ENCODE measurements at places on chromosomes 1 and 21.

GRCh38 chr1:198167436-198167934 lies 10.7 kb downstream of the NEK7 start:
- peak; percentile 36 for DNase-seq

DNA sequence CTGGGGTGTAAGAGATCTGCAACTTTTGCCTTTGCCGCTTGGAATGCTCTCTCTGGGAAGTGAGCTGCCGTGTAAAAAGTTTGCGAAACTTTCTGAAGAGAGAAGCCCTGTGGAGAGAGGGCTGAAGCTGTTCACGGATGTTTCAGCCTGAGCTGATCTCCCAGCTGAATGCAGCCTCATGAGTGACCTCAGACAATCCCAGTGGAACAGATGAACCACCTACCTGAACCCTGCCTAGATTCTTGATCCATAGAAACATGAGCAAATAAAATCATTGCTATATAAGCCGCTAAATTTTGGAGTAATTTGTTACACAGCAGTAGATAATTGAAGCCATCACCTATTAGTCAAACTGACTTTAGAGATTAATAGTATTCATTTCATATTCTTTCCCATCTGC lies 4.4 kb upstream of the ALG6 start:
- no peak for DNase-seq

- DNase-seq, result no peak
Measured at GRCh38 chr1:205535866-205536758, 31.6 kb downstream of the CDK18 start.

- no peak for DNase-seq
Measured at GRCh38 chr1:81848880-81849682, 48.3 kb downstream of the ADGRL2 start.

DNA sequence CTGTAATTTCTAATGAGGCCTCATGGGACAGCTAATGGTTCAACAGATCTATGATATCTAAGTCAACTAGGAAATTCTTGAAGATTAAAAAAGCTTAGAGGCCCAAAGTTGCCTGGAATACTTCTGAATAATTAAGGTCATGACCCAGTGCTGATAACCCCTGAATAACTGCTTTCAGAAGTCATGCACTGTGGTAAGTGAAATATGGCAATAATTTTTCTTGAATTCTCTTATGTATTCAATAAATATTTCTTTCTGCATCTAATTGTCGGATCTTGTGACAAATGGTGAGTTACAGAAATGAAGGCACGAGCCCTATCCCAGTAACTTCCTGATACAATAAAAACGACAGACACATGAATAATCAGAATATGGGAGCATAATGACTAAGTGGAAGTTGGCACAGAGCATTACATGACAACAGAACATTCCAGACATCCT lies 219.3 kb upstream of the GREM2 start:
- no peak for DNase-seq

DNA sequence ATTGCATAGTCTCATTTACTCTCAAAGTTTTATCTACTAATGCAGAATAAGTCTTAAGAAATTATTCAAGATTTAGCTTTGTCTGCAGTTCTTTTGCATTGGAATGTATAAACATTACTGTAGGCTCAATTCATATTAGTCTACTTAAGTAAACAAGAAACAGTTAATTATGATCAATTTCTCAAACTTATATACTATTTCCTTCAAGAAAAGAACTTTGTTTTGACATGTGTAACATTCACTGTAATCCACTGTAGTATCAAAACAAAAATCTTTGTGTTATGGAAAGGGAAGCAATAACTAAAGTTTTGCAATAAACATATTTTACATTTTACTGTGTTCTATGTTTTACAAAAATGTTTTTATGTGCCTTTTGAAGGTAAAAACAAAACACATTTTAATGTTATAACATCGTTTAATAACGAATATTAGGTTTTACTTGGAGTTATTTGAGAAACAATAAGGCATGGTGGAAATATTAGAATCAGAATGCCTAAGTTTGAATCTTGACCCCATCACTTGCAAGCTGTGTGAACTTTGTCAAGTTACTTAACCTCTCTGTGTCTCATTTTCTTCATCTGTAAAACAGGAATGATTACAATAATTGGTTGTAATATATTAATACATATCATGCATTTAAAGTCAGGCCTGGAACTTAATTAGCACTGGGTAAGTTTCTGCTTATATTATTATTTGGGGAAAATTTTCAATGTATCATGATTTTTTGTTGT lies 77.0 kb upstream of the DPH5 start:
- DNase-seq, result no peak

DNA sequence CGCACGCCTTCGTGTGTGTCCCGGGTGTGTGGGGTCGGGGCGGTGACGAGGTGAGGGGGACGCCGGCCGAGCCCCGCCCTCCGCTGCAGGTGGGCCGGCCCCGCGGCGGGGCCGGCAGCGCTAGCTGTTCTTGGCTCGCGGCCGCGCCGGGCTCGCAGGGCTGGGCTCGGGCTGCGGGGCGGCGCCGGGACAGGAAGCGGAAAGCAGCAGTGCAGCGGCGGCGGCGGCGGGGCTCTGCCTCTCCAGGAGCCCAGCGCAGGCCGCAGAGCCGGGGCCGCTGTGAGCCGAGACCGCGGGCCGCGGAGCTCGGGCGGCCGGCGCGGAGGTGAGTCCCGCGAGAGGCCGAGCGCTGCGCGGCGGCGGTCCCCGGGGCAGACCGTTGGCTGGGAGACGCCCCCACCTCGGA lies at the start of gene VANGL1:
VANGL1 (plus strand) TSS at position 209 of the 406 bp plus-strand sequence. CDS start 9,444 bp downstream, outside the sequence.
- no peak for DNase-seq

DNA sequence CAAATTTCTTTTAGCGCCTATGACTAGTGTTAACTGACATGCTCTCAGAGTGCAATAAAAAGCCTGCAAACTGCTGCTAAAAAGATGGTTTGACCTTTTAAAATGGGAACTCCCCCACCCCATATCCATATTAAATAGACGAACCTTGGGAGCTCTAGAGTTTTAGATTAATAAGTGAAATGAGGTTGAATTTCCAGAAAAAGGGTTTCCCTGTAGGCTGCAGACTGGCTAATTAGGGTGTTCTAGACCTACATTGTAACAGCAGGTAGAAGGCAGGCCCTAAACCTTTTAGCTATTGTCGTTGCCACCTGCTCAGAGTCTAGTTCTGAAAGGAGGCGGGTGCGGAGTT lies 2.2 kb downstream of the FAM78B start:
- no peak for DNase-seq

DNA sequence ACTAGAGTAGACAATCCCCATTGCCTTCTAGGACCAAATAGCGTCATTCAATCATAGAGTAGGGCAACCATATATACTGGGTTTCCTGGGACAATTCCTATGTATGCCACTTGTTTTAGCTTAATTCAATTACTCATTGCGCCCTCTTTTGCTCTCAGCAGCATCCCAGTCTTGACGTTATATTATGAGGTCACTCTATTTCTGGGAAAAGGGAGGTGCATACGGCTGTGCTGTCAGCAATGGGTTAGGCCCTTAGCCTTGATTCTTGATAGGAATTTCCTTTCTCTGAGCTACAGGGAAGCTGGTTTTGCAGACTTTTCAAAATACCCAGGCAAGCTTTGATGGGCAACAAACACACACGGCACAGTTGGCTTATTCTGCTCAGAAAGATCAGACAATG lies 4.4 kb upstream of the KAZN start:
- no peak for DNase-seq
